Activated CD4-positive, alpha-beta T cell treated with anti-CD3 and anti-CD28 coated beads, Interleukin-2, amount 50 U/mL, for 16 hours (primary cell): ENCODE measurements at places on chromosomes 2 and 18.

GRCh38 chr2:30758191-30758651 lies 49.0 kb downstream of the CAPN13 start:
- no peak for DNase-seq

- no peak for DNase-seq
Measured at GRCh38 chr2:129722306-129723019, 257.0 kb upstream of the RAB6C start.

DNA sequence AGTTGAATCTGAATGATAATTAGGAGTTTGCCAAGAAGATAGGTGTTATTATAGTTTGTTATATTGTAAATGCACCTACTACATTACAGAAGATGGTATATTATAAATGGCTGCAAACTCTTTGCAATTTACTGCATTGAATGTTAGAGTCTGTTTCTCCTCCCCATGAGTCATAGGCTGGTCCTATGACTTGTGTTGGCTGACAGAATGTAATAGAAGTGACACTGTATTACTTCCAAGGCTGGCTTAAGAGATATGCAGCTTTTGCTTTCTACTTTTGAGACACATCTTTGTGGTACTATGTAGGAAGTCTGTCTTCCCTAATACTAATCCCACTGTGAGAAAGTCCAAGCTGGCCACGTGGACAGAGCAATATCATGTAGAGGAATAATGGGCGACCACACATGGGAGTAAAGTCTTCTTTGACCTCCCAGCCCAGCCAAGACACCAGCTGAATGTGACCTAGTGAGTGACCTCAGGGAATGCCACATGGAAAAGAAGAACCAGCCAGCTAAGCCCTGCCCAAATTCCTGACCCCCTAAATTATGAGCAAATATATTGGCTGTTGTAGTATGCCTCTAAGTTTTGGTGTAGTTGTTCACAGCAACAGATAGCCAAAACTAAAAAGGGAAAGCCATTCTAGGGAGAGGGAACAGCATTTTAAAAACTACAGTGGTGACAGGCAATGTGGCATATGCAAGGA lies 6.8 kb upstream of the DDX1 start:
- no peak for DNase-seq

- no peak for DNase-seq
Measured at GRCh38 chr2:164014068-164014731, 278.4 kb upstream of the FIGN start.

DNA sequence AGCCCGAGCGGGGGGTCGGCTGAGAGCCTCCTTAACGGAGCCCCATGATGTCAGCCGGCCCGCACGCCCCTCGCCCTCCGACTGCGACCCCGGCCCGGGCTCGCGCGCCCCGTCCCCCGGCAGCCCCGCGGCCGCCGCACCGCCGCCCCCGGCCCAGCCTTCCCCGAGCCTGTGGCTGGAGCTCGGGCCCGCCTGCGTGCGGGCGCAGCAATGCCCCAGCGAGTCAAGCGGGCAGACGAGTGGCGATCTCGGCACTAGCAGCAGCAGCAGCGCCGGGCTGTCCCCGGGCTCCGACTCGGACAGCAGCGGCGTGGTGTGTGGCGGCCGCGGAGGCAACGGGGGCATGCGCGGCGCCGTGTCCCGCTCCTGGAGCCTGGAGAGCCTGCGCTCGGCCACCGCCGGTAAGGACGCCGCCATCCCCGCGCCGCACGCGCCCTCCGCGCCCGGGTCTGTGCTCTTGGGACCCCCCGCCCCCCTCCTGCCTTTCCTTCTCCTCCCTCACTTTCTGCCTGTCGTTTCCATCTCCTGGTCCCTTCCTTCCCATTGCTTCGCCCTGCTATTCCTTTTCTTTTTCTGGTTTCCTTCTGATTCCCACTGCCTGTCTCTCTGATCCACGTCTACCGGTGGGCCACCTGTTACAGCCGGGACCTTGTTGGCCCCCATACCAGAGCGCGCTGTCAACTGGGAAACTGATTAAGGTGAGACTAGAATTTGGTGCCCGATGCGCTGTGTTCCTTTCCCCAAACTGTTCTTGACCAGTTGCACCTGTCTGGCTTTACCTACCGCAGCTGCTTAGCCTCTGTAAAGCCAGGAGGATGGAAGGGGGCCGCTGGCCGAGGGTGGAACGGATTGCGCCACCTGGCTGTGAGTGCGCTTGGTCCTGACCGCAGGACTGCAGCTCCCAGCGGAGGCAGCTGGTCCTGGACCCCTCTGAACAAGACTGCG lies 127.4 kb downstream of the ARHGEF4 start:
- DNase-seq: no peak

DNA sequence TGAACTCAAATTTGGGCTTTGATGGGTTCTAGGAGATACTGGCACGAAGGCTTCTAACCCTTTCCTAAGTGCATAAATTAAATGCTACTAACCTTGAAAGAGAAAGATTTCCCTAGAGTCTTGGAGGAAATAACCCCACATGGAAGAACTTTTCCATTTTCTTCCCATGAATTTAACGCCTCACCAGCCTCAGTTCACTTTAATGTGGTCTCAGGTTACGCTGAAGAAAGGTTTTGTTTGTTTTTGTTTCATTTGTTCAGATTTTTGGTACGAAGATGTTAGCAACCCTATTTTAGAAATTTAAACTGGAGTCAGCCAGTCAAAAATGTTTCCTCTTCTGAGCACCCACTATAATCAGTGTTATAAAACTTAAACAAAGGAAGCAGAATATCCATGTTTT lies 30.7 kb downstream of the METTL4 start:
- no peak for DNase-seq

DNA sequence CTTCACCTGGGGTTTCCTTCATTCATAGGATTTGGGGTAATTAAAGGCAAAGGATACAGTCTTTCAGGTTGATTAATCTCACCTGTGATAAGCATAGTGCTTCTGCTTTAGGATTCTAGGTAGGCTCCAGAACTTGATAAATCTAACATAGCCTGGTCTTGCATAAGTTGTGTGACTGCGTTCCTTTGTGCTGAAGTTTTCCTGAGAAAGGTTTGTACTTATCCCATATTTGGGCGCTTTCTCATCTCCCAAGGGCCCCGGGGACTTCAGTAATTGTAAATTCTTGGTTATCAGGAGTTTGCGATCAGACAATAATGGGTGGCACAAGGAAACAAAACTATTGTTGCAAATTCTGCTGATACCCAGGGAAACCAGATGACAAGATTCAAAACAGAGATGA lies 53.1 kb downstream of the MTCL1 start:
- DNase-seq: no peak

GRCh38 chr18:38453880-38454279 lies 888.3 kb upstream of the CELF4 start:
- DNase-seq: no peak
